ENCODE measurements at places on chromosomes 5 and 9.

- DNase-seq = no peak
These were observed 65.2 kb upstream of the RNU6ATAC start for GRCh38 chr9:134229466-134230091.

DNA sequence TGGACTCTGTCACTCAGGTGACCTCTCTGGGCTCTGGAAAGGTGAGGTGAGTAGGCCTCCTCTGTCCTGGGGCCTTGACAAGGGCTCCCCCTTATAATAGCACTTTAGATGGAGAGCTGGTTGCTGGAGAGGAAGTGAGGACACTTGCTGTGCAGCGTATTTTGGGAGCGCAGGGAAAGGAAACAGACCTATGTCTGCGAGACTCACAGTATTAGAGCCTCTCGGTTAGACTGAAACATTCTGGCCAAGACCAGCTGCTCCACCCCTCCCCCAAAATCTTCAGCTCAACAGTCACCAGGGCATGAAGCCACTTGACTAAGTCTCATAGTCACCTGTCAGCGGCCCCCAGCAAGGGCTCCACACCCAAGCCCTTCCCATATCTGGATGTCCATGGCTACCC, 213.6 kb downstream of the AGTPBP1 start:
- no peak for DNase-seq

DNA sequence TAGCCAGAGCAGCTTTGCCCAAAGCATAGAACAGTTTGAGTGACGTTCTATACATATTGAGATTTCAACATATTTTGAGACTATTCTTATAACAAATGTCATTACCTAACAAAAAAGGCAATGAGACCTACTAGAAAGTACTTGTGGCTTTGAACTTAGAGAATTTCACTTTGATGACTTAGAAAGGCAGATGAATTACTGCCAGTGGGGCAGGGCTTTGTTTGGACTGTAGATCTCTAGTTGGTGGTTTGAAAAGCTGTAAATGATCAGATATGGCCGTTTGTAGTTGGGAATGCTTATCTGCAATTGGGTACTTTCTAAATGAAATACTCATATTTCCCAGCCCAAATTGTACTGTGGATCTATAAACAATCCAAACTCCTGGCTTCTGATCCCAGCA, 28.1 kb downstream of the SOX30 start:
- DNase-seq = no peak

GRCh38 chr9:98047002-98047401, 9.5 kb upstream of the NANS start:
- DNase-seq = no peak

DNA sequence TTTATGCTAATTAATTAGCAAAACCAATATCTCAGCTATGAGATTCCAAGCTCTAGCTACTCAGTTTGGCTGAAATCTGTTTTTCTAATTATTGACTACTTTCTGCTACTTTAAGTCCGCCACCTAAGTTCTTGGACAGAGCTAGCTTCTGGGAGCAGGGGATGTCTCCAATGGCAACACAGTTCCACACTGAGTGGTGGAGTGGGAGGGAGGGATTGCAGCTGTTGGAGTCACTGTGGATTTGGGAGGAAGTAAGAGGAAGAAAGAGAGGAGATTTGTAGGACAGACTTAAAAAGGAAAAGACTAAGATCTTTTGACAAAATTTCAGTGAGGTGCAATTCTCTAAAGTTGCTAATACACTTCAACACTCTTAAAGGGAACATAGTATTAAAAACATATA, 450.8 kb downstream of the NFIB start:
- no peak for DNase-seq

GRCh38 chr5:80198920-80199319, 56.9 kb downstream of the SERINC5 start:
- no peak for DNase-seq

DNA sequence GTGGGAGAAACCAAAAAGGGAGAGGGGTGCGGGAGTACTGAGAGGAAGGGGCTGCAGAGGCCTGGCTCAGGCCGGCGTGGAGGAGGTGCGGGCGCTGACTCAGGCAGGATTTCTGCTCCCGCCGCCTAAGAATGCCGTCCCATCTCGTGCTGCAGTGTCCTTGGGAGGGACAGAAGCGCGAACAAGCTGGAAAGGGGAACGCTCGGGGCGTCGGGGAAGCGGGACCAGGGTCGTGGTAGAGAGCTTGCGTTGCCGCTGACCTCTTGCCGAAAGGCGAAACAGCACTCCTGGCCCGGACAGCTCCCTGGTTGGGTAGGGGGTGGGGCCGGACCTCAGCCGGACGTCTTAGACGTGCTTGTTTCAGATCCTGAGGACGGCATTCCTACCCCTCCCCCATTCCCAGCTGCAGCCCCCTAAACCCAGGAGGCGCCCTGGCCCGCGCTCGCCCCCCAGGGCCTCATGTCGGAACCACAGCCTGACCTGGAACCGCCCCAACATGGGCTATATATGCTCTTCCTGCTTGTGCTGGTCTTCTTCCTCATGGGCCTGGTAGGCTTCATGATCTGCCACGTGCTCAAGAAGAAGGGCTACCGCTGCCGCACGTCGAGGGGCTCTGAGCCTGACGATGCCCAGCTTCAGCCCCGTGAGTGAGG, 1.1 kb downstream of the RELL2 start:
- DNase-seq = no peak

GRCh38 chr5:16179511-16179935, at the start of gene MARCHF11:
Gene MARCHF11, minus strand, starts transcription at chr5:16179791. Its CDS starts 216 bp downstream, at chr5:16179575.
- no peak for DNase-seq

DNA sequence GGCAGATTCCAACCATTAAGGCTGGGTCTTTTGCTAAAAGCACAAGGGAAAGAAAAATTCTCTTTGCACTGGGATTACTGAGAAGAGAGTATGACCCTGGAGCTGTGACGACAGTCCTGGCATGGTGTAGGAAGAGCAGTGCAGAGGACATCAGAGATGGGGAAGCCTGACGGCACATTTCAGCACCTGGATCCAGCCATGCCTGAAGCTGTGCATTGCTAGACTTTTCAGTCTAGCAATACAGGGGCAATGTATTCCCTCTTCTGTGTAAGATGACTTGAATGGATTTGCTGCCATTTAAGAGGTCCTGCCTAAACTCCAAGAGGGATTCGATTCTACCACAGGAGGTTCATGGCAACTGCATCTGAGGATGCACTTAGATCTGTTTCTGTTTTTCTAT, 12.3 kb upstream of the MRNIP start:
- no peak for DNase-seq

DNA sequence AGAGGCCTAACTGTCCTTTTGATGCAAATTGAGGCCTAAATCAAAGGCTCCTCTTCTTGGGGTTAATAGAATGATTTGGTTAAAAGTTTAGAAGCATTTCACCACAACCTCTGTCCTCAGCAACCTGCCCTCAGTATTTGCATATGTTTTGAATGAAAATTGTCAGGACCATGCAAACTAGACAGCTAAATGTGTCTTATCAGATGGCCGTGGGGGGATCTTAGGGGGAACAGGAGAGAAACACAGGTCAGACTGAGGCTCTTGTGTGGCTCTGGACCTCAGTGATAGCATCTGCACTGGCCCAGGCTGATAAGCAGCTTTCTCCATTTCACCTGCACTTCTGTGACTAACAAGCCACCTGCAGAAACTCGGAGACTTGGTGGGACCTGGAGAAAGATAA, 49.0 kb downstream of the FOXI1 start:
- no peak for DNase-seq

DNA sequence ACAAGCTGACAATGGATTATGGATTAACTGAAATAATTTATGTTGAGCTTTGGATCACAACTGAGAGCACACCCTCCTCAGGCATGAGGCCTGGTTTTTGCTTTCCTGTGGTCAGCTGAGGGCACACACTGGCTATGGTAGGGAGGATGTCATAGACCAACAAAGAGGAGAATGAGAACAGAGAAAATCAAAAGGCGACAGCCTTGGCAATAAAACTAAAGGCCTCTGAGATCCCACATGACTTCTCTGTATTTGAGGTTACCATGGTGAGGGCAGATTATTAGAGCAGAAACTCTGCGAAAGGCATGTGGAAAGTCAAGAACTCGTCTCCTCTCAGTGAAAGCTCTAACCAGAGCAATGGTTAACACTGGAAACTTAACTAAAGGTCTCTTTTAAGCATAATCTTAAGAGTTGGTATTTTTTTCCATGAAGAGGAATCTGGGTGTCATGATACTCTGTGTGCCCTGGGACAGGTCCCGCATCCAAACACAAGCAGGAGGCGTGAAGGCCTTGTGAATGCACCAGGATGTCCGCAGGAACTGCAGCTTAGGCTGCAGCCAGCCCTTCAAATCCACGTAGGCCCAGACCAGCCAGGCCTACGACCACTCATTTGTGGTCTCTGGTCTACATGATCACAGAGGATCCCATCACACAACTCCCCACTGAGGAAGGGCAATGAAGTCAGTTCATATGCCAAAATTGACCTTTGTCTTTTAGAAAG, 12.4 kb upstream of the MEIKIN start:
- DNase-seq = no peak

DNA sequence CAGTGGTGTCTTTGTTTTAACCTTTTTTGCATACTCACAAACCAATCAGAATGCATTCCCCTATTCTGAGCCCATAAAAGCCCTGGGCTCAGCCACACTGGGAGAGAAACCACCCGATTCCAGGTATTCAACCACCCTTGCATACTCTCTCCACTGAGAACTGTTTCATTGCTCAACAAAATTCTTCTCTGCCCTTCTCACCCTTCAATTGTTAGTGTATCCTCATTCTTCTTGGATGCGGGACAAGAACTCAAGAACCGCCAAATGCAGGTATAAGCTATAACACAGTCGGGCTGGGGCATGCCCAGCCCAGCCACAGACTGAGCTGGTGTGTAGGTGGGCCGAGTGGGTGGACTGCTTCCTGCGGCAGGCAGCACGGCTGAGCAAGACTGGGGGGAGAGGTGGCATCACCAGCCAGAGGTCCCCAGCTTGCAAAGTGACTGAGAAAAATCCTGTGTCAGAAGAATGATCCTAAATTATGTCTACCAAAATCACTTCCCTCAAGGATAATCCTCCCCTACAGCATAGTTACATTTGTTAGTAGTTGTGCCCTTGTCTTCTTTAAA, 141.0 kb downstream of the SSBP2 start:
- DNase-seq = no peak

DNA sequence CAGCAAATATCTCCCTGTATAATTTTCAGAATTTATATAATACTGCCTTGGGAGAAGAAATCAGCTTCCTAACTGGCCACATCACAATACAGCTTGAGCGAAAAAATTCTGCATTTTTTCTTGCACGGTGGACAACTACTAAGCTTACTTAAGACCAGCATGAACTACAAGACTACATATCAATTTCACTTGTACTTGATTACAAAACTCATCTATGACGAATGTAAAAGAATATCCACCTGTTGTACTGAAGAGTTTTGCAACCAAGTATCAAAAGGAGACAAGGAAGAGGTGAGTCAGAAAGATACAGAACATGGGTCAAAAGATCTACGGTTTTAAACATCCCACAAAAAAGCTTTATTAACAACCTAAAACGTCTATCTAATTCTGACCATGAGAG, 279.4 kb downstream of the BNC2 start:
- DNase-seq = no peak

DNA sequence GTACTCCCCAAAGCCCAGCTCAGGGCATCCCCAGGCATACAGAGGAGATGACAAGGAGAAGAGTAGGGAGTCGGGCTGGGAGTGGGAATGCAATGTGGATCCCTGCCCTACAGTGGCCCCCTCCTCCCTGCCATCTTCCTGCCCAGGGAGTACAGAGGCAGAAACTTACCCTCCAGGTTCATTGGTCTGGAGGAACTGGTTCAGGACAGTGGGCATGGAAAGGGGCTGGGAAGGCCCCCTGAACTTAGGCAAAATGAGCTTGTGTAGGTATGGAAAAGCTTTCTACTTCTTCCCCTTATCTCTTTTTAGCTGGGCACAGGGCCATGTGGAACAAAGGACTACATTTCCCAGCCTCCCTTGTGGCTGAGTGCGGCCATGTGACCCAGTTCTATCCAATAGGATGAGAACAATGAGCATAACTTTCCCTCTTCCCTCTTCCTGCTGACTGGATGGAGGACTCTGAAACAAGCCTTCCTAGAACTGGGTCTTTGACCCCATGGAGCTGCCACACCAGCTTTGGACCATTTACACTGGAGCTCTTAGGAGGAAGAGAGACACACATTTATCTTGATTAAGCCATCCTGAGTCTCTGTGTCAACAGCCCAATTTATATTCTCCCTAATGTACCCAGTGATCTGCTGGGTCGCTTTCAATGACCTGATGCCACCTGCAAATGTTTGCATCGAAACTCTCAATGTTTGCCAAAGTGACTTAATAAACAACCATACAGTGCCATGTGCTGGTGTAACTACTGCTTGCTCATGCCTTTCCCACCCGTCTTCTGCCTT, 25.0 kb upstream of the HMCN2 start:
- DNase-seq = no peak

- DNase-seq = no peak
These were observed 61.3 kb downstream of the SECISBP2 start for GRCh38 chr9:89379508-89380115.

- DNase-seq = no peak
These were observed 296.5 kb upstream of the ITGA1 start for GRCh38 chr5:52491071-52491787.

GRCh38 chr9:70060883-70061507, 17.3 kb downstream of the MAMDC2 start:
- no peak for DNase-seq

DNA sequence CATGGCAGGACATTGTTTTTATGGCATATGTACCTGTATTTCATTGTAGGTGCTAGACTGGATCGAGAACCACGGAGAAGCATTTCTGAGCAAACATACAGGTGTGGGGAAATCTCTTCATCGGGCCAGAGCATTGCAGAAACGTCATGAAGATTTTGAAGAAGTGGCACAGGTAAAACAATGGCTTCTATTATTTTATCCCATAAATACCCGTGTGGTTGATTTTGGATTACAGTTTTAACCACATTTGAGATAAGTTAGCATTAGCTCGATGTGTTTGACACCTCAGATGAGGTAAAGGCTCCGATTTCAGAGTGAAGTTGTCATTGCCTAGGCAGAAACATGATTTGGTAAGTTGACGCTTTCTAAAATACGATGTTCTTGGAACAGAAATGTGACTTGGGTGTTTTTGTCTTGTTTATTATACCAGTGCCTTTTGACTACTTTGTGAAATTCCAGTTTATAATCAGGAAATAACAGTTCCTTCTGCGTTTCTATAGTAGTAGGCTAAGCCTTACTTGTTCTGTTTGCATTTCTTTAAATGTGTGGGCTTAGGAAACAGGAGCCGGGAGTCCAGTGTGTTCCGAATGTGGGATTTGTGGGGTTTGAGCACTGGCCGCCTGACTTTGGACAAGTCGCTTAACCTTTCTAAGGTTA, 187.7 kb downstream of the TRIO start:
- DNase-seq = no peak

- no peak for DNase-seq
These were observed 83.4 kb downstream of the SH3PXD2B start for GRCh38 chr5:172370648-172371545.

GRCh38 chr9:134192951-134193731, 28.8 kb upstream of the RNU6ATAC start:
- no peak for DNase-seq

All from GM04503 (cell line).